ENCODE measurements at places on chromosomes 12 and 14.
A peak's percentile ranks its signal among the peaks of the same experiment; 100 is the strongest.

- no peak for DNase-seq
These were observed 65.7 kb upstream of the NOVA1 start for GRCh38 chr14:26663506-26663905.

DNA sequence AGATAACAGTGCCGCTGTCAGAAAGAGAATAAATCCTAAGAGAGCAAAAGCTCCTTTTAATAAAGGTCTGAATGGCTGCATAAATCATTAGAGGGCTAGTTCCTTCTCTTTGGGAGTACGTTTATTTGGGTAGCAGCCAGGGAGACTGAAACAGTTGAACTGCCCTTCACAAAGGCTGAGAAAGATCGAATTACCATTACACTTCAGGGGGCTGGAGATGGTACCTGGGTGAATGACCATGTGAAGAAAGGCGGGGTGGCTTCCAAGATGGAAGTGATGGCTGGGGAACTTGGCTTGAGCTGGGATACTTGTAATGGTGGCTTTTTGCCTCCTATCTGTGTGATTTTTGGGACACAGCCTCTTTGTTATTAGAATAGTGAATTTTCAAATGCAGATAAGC, 1.7 kb upstream of the FGD4 start:
- peak; percentile 21 for DNase-seq

GRCh38 chr12:51188359-51189051, 15.6 kb upstream of the TFCP2 start:
- no peak for DNase-seq

DNA sequence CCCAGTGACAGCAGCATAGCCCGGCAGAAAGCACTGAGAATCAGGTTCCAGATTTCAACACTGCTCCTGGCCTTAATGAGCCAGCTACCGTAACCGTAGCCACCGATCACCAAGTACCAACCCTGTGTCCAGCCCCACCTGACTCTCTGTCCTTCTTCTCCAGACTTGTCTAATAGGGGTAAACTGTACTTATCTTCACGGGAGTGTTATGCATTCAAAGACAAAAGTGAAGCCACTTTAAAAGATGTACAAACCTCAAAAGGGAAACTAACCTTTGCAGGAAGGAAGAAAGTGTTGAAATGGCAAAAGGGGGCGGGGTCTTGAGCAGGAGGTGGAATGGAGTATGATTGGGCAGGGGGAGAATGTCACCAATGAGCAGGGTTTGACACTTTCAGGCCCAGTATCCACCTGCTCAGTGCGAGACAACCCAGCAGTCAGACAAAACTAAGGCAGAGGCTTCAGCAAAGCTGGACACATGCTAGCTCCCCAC, 226.1 kb downstream of the CHST11 start:
- DNase-seq: no peak

GRCh38 chr14:68624541-68625220, 168.2 kb downstream of the ZFP36L1 start:
- DNase-seq: no peak

DNA sequence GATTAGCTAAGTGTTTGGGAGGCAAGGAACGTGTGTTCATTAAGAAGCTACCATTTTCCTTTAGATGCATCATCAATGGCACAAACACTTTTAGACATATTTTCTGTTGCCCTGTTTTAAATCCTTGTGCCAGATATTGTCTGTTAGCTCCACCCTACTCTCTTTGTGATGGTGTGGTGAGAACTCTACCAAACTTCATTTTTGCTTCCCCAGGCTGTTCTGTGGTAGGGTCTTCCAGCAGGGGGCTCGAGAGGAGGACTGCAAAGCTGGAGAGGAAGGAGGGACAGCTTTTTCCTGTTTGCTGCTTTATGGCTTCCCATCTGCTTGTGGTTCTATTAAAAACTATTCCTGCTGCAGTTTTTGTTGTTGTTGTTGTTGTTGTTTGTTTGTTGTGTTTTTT, 23.8 kb upstream of the STRAP start:
- DNase-seq: no peak

DNA sequence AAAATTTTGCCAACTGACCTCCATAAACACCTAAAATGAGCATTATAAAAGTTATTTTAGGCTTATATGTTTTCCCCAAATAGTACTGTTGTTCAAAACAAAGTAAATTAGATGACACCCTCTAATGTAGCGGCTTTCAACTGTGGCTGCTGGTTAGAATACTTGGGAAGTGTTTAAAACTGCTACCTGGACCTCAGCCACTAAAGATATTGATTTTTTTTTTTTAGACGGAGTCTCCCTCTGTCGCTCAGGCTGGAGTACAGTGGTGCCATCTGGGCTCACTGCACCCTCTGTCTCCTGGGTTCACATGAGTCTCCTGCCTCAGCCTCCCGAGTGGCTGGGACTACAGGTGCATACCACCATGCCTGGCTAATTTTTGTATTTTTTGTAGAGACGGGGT, 16.2 kb downstream of the PRORP start:
- no peak for DNase-seq

GRCh38 chr12:9113296-9113986, 2.3 kb downstream of the A2M start:
- no peak for DNase-seq

- no peak for DNase-seq
These were observed 20.5 kb upstream of the GPR132 start for GRCh38 chr14:105085766-105086165.

DNA sequence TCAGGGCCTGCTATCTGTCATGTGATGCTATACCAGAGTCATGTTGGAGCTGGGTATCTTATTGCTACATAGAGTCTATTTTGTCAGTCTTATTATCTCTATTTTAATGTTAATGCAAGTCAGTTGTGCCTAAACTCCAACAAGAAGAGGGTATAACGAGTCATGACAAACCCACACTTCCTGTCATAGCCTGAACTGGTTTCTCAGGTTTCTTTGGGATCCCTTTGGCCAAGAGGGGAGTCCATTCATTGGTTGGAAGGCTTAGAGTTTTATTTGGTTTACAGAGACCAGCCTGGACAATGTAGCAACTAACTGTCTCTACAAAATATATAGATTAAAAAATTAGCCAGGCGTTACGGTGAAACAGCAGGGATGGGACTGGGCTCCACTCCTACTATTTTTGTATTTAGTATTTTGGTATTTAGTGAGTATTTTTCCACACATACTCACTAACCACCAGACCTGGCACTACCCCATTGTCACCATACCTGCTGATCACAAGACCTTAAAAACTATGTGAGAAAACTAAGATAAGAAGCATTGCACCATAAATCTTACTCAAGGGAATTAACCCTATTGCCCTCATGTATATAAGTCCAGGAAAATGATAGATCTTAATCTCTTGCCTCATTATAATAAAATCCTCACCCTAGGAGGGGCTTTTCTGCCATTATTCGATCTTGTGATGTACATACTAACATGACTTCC, 387.5 kb downstream of the IPO8 start:
- no peak for DNase-seq

- DNase-seq: no peak
These were observed 75.5 kb upstream of the CLMN start for GRCh38 chr14:95395098-95395737.

GRCh38 chr14:101201535-101202151, 298.1 kb upstream of the RTL1 start:
- DNase-seq: no peak

DNA sequence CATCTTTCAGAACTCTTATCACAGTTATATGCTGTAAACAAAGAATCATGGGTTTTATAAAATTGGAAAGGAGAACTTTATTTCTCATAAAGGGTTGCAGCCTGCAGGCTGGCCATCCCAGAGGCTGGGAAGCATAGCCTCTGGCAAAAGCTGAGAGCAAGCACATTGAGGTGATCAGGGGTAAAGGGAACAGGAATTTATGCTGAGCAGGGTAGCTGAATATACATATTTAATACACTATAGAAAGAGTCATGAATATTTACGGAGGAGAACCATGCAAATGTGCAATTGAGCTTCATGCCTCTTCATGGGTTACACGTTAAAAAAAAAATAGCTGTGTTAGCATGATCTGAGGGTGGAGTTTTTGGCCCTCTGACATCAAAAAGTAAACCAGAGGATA, 653.3 kb downstream of the NRXN3 start:
- DNase-seq: no peak

DNA sequence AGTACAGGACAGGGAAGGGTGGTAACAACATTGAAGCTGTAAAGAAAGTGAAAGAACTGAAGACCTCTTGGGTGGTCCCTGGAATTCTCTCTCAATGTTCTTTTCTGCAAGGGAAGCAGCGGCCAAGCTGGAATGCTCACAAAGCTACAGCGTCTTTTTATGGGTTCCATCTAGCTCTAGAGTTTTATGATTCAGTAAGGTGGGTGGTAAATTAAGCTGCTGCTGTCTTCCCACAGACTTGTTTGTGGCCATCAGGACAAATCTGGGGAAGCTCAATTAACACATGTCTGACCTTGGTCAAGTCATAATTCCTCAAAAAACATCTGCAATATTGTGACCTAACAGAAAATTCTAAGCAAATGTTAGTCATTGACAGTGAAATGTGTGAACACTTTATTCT, 139.1 kb downstream of the MED13L start:
- no peak for DNase-seq

- DNase-seq: no peak
These were observed 9.3 kb downstream of the EDDM3A start for GRCh38 chr14:20755037-20755436.

DNA sequence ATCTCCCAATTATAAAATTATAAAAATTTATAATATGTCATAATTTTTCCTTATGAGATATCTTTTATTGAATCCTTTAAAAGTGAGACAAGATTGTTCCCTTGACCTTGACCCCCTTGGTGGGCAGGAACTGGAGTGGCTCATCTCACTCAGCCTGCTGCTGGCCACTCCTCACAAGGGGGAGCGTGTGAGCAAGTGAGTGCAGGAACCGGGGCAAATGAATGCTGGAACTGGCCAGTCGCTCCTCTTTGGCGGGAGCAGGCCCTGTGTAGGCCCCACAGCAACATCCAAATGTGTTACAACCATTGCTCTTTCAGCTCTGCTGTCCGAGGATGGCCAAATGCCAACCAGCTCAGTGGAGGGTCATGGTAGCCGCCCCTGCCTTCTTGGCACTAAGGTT, 178.8 kb downstream of the ETNK1 start:
- DNase-seq: no peak
